Activated CD4-positive, alpha-beta T cell treated with anti-CD3 and anti-CD28 coated beads for 4 hours (primary cell): ENCODE measurements at places on chromosomes 7 and 10.

DNA sequence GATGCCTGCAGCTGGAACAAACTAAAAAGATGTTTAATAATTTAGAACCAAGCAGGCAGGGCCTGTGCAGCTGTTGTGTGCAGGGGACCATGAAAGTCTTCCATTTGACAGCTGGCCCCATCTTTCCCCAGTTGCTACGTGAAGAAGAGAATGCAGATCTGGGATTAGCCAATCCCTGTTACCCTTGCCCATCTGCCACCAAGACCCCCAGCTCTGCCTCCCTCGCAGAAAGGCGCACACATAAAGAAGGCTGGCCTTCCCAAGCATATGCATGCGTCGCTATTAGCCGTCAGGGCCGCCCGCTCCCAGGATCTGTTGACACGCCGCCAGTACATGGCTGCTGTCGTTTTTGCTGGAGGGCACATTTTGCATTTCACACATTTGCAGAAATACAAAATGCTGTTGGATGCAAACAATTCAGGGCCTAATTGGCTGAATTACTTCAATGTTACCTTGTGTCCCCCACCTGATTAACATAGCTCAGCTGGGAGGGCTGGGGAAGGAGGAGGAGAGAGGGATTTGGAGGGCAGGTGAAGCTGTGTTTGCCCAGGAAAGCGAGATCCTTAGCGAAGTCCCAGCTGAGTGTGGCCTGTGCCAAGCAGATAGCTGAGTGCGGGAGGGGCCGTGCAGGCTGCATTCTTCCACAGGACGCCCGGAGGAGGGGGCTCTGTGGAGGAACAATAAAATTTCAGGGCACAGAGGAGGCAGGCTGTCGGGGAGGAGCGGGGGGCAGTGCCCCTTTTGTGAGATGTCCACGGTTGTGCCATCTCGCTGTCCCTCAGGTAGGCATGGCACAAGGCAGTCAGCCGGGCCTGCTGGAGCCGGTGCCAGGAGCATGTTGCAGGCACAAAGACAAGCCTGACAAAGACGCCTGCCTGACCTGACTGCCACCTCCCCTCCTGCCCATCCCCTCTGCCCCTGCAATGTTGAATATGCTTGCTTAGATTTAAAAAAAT lies 443.0 kb upstream of the MKI67 start:
- no peak for DNase-seq

DNA sequence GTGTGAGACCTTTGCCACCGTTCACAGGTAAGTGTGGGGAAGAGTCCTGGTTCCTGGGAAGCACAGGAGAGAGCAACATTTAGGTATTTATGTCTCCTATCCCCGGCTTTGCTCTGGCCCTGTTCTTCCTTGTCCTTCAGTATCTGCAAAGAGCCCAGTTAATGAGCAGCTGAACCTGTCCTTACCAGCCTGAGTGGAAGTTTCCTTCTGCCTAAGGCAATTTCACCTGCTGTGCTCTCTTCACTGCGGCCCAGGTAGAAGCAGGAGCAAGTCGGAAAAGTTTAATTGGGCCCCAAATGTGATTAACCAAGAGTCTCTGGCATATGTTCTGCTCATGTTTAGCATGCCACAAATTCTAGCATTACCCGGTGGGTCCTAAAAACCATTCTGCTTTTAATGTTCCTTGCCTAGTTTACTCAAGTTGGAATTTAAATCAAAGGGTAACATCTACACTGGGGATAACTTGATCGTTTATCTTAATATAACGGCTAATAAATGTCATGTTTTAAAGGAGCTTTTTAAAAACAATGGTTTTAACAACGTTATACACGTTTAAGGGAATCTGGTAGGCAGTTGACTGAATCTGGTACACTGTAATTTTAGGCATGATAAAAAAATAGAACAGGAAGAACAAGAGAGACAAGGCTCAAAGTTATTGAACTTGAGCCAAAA lies 817.1 kb downstream of the TYW1 start:
- no peak for DNase-seq

GRCh38 chr10:109219935-109220605 lies 703.2 kb downstream of the XPNPEP1 start:
- no peak for DNase-seq

DNA sequence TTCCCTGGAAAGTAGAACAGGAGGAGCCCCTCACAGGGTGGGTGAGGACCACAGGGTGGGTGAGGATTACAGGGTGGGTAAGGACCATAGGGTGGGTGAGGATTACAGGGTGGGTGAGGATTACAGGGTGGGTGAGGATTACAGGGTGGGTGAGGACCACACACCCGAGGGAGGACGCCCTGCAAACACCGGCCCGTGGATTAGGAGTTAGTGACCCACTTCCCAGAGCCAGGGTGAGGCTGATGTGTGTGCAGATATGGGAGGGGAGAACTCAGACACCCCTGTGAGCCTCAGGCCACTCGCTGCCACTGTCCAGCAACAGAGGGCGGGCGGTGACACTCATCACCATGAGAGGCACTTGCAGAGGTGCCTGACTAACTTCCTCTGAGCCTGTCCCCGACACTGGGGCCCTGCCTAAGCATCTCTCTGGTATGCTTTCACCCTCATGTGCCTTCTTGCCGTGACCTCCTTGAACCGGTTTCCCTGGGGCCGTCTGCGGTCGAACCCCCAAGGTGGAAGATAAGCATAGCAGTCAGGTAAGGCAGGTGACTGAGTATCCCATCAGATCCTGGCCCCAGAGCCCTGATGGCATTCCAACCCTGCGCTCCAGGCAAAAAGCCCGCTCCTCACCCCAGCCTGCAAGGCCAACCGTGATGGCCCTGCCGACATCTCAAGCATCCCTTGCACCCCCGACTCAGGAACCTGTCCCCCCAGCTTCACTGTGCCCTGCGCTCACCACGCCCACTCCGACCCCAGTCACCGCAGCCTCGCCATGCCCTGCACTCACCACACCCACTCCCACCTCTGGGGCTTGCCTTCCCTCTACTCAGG lies 74.1 kb downstream of the FAM53B start:
- DNase-seq = no peak

- DNase-seq = no peak
Observed at GRCh38 chr10:29205787-29206186, 83.1 kb upstream of the LYZL1 start.
